Activated T-helper 1 cell treated with Interleukin-2 at 50 U/mL for 16 hours (primary cell): ENCODE measurements at places on chromosomes 1 and 21.

DNA sequence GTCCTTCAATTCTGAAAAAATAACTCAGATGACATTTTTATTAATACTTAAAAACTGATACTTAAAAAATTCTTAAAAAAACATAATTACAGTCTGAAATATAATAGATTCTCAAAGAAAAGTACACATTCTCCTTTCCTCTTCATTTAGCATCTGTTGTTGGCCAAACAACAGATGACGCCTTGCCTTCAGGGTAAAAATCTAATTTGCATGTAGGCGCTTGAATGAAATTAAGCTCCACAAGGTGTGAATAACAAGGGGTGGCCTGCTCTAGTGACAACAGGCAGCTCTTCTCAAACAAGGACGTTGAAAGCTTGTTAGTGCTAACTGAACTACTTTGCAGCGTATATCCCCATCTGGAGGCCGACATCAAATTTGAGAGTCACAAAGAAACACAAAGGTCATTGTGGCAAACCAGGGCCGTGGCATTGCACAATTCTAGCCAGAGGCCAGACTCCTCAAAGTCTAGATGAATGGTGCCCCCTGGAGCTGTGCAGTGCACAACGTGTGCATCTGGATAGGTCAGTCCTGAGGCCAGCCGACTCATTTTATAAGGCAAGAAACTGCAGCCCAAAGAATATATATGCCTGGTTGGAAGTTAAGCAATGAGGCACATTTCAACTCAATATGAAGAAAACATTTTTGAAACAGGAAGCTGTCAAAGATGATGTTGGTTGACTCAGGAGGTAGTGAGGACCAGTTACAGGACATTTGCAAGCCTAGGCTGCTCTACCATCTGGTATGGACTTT lies 459.2 kb upstream of the RUNX1 start:
- DNase-seq = no peak

DNA sequence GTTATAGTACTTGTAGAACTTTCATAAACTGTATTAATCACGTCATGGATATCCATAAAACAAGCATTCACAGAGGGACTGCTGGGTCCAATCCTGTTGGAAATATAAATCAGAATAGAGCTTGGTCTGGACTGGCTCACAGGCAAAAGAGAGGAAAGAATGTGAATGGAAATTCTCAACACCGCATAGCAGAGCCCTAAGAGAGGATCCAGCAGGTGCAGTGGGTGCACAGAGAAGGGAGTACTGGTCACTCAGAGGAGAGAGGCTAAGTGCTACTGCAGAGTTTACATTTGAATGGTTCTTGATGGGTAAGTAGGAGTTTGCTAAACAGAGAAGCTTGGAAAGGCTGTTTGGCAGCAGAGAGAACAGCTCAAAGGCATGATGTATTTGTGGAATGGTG lies 231.7 kb downstream of the PAPPA2 start:
- no peak for DNase-seq

DNA sequence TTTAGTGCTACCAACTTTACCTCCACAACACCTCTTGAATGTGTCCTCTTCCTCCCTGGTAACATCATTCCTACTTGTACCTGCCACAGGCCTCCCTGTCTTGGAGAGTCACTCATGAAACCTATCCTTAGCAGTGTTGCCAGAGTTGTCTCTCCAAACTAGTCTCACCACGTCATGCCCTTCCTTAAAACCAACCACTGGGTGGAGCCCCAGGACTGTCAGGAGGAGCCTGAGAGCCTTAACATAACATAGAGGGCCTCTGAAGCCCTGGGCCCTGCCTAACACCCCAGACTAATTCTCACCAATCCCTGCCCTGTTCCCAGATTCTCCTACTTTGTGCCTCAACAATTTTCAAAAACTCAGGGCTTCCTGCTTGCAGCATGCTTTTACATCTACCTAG lies 65.3 kb downstream of the ZNF697 start:
- DNase-seq = no peak

DNA sequence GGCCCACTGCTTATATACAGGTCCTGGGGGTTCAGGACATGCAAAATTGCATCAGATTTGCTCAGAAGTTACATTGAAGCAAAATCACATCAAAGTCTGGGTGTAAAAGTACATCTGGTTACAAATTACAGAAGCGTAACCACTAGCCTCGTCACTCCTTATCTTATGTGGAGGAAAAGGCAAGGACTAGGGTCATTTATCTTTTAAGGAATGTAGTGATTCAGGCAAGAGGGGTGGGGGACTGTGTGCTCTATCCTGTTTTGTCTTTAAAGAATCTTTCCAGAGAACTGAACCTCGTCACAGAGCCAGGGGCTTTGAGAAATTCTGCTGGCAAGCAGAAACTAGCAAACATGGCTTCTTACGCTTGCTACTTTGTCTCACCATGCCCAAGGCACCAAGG lies 61.1 kb upstream of the RAB4A start:
- DNase-seq = no peak

GRCh38 chr1:215166886-215167285 lies 84.3 kb downstream of the KCNK2 start:
- DNase-seq = no peak

- no peak for DNase-seq
These were observed 1.9 kb downstream of the GALE start for GRCh38 chr1:23798662-23799142.

DNA sequence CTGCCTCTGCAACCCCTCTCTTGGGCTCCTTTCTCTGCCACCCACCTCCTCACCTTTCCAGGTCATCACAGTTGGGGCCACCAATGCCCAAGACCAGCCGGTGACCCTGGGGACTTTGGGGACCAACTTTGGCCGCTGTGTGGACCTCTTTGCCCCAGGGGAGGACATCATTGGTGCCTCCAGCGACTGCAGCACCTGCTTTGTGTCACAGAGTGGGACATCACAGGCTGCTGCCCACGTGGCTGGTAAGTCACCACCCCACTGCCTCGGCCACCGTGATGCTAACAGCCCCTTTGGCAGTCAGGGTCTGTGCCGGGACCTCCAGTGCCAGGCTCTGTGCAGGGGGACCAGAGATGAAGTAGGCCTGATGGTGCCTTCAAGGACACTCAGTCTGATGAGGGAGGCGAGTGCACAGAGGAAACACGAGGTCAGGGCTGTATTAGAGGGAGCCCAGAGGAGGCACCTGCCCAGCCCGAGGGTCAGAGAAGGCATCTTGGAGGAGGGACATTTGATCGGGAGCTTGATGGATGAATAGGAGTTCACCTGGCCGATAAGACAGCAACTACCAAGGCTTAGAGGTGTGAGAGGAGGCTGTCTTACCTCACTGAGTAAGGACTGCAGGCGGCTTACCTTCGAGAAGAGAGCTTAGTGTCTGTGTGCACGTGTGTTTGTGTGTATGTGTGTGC lies 18.1 kb downstream of the PCSK9 start:
- no peak for DNase-seq

DNA sequence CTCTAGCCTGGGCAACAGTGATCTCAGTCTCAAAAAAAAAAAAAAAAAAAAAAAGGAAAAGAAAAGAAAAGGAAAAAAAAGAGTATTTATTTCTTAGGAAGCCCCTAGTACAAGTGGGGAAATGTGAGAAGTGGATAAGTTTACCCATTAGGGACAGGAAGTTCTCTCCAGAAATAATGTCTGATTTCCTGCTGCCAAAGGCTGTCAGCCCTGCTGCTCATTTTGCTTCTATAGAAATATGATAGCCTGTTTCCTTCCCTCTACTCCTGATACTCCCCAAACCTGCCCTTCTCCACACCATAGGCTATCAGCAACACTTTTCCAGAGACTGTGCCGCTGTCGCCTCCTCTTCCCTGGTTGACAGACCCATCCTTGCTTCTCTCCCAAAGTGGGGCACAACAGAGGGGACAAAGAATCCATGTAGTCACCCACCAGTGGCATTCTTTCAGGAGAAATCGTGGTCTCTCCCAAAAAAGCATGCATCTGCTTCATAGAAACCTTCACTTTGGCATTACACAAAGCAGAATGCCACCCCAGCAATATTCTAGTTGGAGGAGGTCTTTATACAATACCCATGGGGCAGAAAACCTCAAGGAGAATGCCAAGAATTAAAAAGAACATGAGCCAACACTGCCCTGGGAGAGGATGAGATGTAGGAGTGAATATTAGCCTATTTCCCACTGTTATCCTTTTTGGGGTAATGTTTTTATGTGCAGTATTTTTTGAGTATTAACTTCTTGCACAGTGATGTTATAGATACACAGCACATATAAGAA lies 166.3 kb upstream of the NR5A2 start:
- no peak for DNase-seq

GRCh38 chr21:44294391-44295162 lies 5.3 kb upstream of the PFKL start:
- DNase-seq = no peak

GRCh38 chr21:32572574-32573420 lies 12.5 kb downstream of the TCP10L start:
- DNase-seq = no peak

- no peak for DNase-seq
These were observed 19.3 kb downstream of the TMCO4 start for GRCh38 chr1:19780267-19780877.

DNA sequence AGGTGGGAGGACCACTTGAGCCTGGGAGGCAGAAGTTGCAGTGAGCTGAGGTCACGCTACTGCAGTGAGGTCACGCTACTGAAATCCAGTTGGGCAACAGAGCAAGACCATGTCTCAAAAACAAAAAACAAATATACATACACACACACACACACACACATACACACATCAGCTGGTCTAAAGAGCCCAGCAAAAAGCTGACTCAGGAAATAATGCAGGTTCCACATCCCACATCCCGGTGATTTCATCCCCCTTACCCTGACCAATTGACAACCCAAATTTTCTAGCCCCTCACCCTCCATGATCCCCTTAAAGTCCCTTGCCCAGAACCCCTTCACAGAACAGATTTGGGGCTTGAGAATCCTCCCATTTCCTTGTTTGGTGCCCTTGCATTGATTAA lies 11.9 kb upstream of the CFHR4 start:
- no peak for DNase-seq

- no peak for DNase-seq
These were observed 22.2 kb upstream of the GPR25 start for GRCh38 chr1:200850554-200850953.

DNA sequence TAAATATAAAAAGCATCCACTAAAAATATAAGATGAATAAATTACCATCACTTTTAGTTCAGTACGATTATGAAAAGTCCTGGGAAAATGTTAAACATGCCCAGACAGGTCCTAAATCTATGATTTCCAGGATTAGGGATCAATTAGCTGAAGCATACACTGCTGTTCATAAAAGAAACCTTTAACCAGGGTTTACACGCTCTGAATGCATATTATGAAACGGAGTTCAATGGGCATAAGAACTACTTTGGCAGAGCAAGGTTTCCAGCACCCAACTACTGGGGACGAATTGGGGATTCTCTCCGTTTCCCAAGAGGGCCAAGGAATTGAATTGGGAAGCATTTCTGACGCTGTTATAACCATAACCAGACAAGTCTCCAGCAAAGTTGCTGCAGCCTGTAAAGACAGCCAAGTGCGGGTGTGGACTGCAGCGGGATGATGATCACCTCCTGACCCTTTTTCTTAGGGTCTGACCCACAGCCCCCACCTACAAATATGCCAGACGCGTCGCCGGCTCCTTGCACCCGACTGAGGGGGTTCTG lies 1.6 kb downstream of the SLC30A1 start:
- no peak for DNase-seq

DNA sequence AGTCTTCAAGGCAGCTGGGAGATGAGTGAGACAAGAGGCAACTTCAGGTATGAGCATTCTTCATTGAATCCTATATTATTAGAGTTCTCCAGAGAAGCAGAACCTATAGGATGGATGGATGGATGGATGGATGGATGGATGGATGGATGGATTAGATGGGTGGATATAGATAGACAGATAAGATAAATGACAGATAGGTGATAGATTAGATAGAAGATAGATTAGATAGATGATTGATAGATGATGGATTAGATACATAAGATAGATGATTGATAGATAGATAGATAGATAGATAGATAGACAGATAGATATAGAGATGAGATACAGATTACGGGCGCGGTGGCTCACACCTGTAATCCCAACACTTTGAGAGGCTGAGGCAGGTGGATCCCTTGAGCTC lies 43.2 kb upstream of the SPOCD1 start:
- DNase-seq = no peak

GRCh38 chr1:25572708-25573590 lies 29.5 kb downstream of the LDLRAP1 start:
- DNase-seq = no peak

DNA sequence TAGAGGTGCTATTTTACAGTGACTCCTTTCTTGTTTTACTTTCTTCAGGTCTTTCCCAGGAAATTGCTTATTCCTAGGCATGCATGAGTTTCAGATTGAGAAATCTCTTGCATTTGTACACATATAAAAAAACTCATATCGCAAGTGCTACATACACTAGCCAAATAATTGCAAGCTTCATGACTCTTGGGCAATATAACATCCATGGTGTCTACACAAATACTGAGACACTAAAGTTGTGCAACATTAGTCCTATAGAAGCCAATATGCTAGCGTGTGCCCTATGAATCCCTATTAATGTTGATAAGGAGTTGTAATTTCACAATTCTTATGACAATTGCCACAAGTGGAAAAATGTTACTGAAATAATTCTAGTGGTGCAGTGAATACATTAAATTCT lies 591.0 kb downstream of the ADGRL2 start:
- DNase-seq = no peak

DNA sequence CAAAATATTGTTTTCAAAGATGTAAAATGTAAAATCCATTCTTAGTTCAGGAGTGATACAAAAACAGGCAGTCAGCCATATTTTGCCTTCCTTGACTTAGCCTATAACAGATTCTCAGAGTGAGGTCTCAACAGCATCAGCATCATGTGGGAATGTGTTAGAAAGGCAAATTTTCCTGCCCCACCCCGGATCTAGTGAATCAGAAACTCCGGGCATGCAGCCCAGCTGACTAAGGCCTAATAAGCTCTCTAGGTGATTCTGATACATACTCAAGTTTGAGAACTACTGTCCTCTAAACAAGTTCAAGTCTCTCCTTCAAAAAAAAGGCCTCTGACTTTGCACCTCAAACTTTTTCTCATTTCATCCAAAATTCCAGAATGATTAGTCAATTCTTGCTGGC lies 46.9 kb upstream of the PRRC2C start:
- no peak for DNase-seq

DNA sequence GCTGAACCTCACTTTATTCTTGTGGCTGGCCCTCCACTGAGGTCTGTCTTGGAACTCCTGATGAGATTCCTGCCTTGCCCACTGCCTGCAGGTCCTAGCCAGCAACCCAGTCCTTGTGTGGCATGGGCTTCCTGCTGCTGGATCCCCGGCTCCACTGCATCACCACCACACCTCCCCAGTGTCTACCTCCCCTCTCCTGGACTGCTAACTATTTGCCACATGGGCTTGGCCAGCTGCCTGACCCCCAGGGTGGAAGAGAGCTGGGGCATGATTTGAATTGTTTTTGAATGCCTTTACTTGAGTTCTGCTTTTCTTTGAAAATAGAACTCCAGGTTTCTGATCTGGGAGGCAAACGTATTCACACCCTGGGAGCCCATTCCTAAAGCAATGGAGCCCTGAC lies 41.2 kb downstream of the SPAG17 start:
- DNase-seq = no peak
